ENCODE measurements at places on chromosomes 1 and 21. TPM values are rescaled to one million over a fixed set of nuclear protein-coding genes. Genes with fewer than 3 reads are reported as not detected.

The ZBTB8B gene
- not detected for total RNA-seq

- peak; percentile 90 for DNase-seq
These were observed at the start of gene EPHA2 for GRCh38 chr1:16155537-16156410. TSS of gene EPHA2 (minus strand) at chr1:16156069. CDS start at chr1:16155932, 137 bp downstream.

The RIT1 gene
- total RNA-seq: 54.8 TPM

GRCh38 chr1:206581571-206581981, 30.7 kb downstream of the EIF2D start:
- no peak for DNase-seq

The TNN gene
- not detected for total RNA-seq

- DNase-seq: no peak
These were observed 1.8 kb upstream of the DMBX1 start for GRCh38 chr1:46487818-46488218.

DNA sequence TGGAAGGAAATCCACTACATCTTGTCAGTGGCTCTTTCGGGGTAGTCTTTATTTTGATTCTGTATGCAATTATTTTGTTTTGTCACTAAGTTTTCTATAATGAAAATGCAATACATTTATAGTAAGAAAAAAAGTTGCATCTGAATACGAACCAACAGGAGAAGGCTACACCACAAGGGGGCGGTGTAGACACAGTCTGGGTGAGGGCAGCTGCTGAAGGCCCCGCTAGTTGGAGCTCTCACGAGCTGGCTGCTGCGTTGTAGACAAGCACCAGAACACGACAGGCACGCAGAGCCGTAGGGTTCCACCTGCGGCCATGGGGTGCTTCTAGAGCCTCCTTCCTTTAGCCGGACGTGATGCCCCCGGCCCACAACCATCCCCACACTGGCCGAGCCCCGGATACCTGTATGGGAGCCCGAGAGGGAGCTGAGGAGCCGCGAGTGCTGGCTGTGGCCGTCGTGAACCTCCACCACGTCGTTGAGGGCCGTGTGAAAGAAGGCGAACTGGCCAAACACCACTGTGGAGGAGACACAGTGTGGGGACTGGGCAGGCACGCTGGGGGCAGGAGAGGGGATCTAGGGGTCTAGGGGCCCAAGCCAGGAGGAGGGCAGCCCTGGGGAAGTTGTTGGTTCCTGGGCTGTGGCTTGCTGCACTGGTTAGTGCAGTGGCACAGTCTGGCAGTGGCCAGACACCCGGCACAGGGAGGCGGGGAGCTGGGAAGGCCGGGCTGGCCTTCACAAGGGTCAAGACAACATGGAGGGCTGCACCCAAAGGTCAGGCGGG, 160.8 kb downstream of the ZSCAN20 start:
- peak; percentile 80 for DNase-seq

The EPRS1 gene
- total RNA-seq: 193 TPM

- peak; percentile 3 for DNase-seq
These were observed 51.1 kb upstream of the IL12RB2 start for GRCh38 chr1:67256291-67257172.

- no peak for DNase-seq
These were observed 18.1 kb downstream of the IFT25 start for GRCh38 chr1:53927376-53927881.

DNA sequence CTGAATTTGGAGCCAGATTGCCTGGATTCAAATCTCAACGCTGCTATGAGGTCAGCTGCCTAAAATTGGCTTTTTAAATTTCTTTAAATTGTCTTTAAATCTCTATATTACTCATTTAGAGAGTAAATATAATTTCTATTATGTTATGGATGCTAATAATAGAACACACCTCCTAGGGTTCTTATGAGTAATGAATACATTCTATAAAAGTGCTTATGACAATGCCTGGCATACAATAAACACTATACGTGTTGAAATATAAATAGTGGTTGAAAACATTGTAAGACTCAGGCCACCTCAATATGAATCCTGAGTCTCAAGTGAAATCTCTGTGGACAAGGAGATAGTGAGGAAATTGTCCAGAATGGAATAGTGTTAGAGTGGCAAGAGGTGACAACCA, 31.0 kb upstream of the PHGDH start:
- DNase-seq: no peak

- DNase-seq: no peak
These were observed 26.1 kb downstream of the NHLH2 start for GRCh38 chr1:115814685-115815398.

The RAB7B gene
- 4.2 TPM for total RNA-seq

The HOOK1 gene
- total RNA-seq: not detected

The CR1L gene
- not detected for total RNA-seq

The CHODL gene
- total RNA-seq: under 0.01 TPM

The C1orf210 gene
- not detected for total RNA-seq

GRCh38 chr21:35323947-35324346, 274.8 kb upstream of the RUNX1 start:
- DNase-seq: peak; percentile 88

The ACTL8 gene
- not detected for total RNA-seq

DNA sequence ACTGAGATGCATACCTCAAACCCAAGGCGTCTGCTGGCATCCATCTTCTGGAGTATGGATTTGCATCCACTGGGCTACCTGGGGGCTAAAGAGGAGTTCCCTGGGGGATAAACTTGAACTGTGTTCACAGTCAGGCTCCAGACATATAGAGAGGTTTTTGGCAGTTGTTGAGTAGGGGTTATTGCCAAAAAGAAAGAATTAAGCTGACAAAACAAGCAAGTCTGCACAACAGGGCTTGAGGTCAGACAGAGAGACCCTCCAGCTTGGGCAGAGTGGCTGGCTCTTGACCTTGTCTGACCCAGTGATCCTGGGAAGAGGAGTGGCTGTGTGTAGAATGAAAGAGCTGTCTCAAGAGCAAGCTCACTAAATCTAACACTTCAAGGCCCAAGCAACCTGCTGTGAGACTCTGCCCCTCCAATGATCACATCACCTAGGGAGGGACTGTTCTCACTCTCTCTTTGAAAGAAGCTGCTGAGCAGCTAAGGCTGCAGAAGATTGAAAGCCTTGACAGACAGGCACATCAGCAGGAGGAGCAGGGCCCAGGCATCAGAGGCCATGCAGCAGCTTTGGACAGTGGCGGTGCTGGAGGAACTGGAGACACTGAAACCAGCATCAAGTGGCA, 61.5 kb downstream of the SYT2 start:
- DNase-seq: no peak

The PBX1 gene
- total RNA-seq: 67.4 TPM

GRCh38 chr1:3393987-3394920, 60.2 kb upstream of the ARHGEF16 start:
- no peak for DNase-seq

GRCh38 chr1:161227196-161227871, 1.5 kb downstream of the TOMM40L start:
- peak; percentile 77 for DNase-seq

DNA sequence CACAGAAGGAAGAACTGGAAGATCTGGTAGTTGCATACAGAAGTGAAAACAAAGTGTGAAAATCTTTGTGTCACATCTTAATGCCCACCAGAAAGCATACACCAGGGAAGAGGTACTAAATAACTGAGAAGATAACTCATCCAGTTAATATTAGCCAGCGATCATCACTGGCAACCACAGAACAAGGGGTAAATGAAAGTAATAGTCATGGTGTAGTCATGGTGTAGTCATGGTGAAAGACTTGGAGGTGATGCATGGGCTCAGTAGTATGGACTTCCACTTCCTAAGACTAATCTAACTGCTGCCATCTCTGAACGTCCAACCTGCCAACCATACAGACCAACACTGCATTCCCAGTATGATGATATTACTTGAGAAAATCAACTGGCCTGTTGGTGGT, 481.2 kb upstream of the NR5A2 start:
- DNase-seq: no peak

DNA sequence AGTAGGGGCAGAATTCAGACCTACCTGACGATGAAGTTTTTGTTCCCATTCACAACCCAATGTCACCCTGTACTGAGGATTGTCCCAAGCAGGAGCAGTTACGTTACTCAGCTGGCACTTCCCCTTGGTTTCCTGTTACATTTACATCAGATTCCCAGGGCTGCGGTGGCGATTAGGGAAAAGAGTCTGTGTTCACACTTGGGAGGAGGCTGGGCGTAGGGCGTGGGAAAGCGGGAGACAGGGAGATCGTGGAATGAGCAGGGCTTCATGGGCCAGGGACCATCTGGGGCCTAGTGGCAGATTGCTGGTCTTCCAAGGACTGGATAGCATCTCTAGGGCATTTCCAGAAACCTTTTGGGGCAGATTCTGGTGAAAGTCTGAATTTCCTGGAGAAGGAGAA, 39.0 kb downstream of the TBX19 start:
- no peak for DNase-seq

DNA sequence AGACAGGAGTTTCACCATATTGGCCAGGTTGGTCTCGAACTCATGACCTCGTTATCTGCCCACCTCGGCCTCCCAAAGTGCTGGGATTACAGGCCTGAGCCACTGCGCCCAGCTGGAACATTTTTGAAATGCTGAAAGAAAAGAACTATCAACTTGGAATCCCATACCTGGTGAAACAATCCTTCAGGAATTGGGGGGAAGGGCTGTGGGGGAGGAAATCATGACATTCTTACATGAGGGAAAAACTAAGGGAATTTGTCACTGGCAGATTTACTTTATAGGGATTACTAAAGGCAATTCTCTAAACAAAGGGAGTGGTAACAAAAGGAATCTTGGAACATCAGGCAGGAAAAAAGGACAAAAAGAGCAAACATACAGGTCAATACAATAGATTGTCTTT, 25.8 kb downstream of the NDUFS5 start:
- no peak for DNase-seq

The C1orf167 gene
- total RNA-seq: not detected

The AIRE gene
- total RNA-seq: not detected

The ADAMTS5 gene
- total RNA-seq: 12.6 TPM

DNA sequence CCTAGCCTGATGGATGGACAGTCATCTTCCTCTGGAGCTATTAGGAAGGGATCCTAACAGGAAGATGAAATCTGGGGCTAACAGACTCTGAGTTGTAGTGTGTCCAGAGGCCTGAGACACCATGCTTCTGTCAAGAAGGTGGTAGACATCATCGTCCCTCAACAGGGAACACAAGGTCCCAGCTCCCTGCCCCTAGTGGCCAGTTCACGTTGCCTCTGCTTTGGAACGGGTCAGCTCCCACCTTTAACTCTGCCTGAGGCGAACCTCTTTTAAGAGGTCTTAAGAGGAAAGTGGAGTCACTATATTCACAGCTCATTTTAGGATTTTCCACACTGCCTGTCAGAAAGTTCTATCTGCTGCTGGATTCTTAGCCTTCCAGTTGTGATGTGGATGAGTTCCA, 28.3 kb downstream of the LRRC71 start:
- DNase-seq: no peak

- no peak for DNase-seq
These were observed 1165.1 kb upstream of the NCAM2 start for GRCh38 chr21:19833082-19833481.

The KRTAP19-8 gene
- not detected for total RNA-seq

DNA sequence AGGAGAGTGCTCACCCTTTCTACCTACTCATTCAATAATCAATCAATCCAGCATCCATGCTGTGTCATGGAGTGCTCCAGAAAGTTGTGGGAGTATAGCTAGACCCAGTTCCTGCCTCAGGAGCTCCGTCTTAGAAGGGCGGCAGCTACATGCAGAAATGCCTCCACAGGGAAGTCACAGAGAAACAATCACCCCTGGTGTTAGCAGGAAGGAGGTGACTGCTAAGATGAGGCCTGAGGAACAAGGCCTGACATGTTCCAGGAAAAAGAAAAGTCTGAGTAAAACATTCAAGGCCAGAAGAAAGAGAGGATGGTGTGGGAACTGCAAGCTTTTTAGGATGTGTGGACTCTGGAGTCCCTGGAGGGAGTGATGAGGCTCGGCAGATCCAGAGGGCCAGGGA, 142.5 kb upstream of the MAGI3 start:
- no peak for DNase-seq

The TOR1AIP1 gene
- 66.5 TPM for total RNA-seq

DNA sequence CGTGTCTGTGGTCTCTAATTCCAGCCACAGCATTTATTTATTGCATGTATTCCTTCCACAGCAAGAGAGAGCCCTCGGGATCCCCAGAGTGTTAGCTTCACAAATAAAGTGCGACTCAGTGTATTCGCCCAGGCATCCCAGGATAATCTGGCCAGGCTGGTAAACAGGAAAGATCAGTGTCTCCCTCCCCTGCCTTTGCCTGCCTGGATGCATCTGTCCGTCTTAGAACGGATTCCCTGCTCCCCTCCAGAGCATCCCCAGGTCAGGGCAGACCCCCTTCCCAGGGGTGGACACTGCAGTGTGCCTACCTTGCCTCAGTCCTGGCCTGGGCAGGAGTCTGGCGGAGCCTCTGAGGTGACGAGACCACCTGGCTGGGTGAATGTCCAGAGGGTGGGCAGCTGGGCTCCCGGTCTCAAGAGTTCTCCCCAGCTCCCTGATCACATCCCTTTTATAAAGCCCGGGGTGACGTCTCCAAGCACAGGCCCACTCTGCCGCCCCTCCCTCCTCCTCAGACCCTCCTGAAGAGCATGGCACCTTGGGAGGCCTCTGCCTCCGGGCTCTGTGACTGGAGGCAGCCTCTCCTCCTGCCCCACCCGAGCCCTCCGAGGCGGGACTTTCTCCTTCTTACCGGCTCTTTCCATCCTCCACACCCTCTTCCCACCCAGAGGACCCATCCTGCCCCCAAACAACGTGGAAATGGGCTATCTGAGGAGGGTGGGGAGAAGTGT, at the start of gene KISS1:
Gene KISS1, minus strand, starts transcription at position 424 of the 728 bp plus-strand sequence. CDS start 3,615 bp downstream, outside the sequence.
- DNase-seq: no peak

The CLDN8 gene
- total RNA-seq: not detected

- DNase-seq: peak; percentile 60
These were observed 11.6 kb downstream of the SCNN1D start for GRCh38 chr1:1291548-1292441.

DNA sequence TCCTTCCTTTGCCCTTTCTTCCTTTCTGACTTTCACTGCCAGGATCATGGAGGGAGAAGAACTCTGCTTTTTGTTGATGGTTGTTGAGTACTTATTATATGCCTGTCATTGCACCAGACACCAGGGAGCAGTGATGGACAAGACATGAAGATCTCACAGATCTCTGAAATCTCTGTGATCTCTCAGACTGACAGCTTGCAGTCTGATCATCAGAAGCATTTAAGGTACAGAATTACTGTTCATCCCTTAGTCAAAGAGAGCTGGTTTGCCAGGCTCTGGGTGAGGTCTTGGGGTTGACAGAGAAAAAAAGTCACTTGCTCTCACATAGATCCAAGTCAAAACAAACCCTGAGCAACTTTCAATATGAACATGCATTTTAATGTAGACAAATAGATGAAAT, 299.5 kb upstream of the FMN2 start:
- no peak for DNase-seq

The TEKT2 gene
- not detected for total RNA-seq

DNA sequence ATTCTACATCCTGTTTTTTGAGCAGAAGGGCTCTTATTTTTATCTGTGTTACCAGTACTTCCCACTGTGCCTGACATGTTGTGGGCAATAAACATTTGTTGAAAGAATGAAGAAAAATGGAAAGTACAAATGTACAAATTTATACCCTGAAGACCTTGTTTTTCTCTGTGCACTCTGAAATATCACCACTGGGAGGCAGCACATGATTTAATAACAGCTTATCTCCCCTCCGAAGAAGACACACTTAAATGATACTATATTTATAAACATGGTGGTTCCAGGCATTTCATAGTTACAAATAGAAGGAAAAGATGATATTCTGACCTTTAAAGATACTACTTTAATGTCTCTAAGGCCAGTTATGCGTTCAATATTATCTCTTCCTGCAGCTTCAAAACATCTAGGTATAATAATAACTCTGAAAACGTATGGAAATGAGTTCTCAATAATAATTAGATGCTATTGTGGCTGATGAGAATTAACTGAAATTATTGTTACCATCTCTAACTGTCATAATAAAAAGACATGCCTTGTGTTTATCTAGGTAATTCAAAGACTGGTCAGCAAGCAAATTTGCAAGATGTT, 12.8 kb downstream of the DYNLT5 start:
- DNase-seq: peak; percentile 71

The HUNK gene
- 1.3 TPM for total RNA-seq

The FCRLB gene
- total RNA-seq: 2.9 TPM

The CYP4A22 gene
- not detected for total RNA-seq

Measured in fibroblast of villous mesenchyme (primary cell).